ENCODE measurements at places on chromosomes 1 and 21. TPM values are rescaled to one million over a fixed set of nuclear protein-coding genes. Genes with fewer than 3 reads are reported as not detected.

DNA sequence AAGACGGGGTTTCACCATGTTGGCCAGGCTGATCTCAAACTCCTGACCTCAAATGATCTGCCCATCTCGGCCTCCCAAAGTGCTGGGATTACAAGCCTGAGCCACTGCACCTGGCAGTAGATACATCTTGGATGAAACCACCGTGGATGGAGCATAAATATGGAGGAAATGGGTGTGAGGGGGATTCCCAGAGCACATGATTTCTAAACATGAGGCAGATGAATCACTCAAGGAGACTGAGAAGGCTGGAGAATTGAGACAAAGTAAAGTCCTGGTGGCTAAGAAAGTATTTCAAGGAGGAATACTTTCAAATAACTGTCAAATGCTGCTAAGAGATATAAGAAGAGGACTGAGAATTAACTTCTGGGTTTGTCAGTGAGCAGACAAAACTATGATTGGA is 5.4 kb upstream of the PGBD5 start:
- H3K27ac ChIP-seq: no peak overlapping the region
- H3K4me3 ChIP-seq: no peak overlapping the region
- DNase-seq: no peak
- H3K27me3 ChIP-seq: no peaks in the 10 kb centered on the region

GRCh38 chr21:26962621-26963181 is 4.2 kb downstream of the ADAMTS5 start:
- H3K4me3 ChIP-seq: no peak overlapping the region
- peaks cover 10% of the 10 kb centered on the region for H3K27me3 ChIP-seq
- DNase-seq: no peak
- peaks cover 21% of the 10 kb centered on the region for H3K4me1 ChIP-seq

The DIO1 gene
- total RNA-seq: not detected

GRCh38 chr1:190479516-190479915 is 1.9 kb upstream of the BRINP3 start:
- no peak overlapping the region for H3K27ac ChIP-seq
- no peak overlapping the region for H3K4me3 ChIP-seq
- no peaks in the 10 kb centered on the region for H3K4me1 ChIP-seq
- no peaks in the 10 kb centered on the region for H3K27me3 ChIP-seq
- H3K36me3 ChIP-seq: no peaks in the 10 kb centered on the region

The TMIGD3 gene
- 2.0 TPM for total RNA-seq

DNA sequence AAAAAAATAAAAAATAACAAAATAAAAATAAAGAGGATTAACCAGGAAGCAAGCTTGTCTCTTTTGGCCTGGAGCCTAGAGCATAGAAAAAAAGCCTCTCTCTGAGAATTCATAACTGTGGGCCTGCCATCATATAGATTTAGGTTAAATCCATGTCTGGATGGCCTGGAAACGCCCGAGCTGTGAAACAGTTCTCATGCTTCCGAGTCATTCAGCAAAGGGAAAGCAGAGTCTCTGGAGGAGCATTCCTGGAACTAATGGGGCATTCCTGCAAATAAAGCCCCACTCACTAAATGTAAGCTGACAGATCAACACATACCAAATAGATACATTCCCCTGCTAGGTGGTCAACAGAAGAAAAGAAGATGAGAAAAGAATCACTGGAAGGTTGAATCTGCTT is 75.8 kb upstream of the GNG4 start:
- no peaks in the 10 kb centered on the region for H3K4me1 ChIP-seq
- H3K4me3 ChIP-seq: no peak overlapping the region
- H3K27me3 ChIP-seq: no peaks in the 10 kb centered on the region
- no peak overlapping the region for H3K27ac ChIP-seq
- no peak for DNase-seq
- H3K36me3 ChIP-seq: peaks cover 92% of the 10 kb centered on the region

- no peak overlapping the region for H3K4me3 ChIP-seq
- no peaks in the 10 kb centered on the region for H3K27me3 ChIP-seq
- H3K36me3 ChIP-seq: peaks cover 51% of the 10 kb centered on the region
- no peak overlapping the region for H3K27ac ChIP-seq
- no peak for DNase-seq
These were observed 7.5 kb downstream of the ZNF692 start for GRCh38 chr1:248851390-248851789.

DNA sequence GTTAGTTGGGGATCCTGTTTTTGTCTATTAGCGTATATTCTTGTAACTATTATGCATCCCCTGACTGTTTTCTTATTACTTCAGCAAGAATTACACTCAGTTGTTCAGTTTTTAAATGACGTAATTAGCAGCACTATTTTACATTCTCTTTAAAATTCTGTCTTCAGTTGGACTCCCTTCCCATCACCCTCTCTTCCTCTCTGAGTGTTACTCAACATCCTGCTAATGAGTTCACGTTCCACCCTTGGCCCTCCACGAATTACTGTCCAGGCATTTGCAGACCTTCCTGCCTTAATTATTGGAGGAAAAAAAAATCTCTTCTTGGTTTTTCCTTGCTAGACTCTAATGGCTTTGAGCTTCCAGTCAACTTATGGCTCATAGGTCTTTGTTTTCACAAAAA is 23.6 kb upstream of the FAM78B start:
- H3K36me3 ChIP-seq: no peaks in the 10 kb centered on the region
- H3K27me3 ChIP-seq: no peaks in the 10 kb centered on the region
- H3K27ac ChIP-seq: no peak overlapping the region
- DNase-seq: no peak
- no peak overlapping the region for H3K4me3 ChIP-seq
- no peaks in the 10 kb centered on the region for H3K4me1 ChIP-seq

GRCh38 chr1:95033843-95034242 is 38.9 kb downstream of the ALG14 start:
- H3K4me1 ChIP-seq: no peaks in the 10 kb centered on the region
- H3K27me3 ChIP-seq: no peaks in the 10 kb centered on the region
- H3K36me3 ChIP-seq: no peaks in the 10 kb centered on the region
- no peak for DNase-seq

DNA sequence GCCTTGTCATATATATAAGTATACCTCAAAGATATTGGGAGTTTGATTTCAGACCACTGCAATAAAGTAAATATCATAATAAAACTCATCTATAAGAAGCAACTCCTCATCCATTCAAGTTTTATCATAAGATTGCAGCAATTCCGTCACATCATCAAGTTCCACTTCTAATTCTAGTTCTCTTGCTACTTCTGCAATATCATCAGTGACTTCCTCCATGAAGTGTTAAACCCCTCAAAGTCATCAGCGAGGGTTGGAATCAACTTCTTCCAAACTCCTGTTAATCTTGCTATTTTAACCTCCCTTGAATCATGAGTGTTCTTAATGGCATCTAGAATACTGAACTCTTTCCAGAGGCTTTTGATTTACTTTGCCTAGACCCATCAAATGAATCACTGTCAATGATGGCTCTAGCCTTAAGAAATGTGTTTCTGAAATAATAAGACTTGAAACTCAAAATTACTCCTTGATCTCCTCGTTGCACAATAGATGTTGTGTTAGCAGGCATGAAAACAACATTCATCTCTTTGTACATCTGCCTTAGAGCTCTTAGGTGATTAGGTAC is 88.3 kb downstream of the RPE65 start:
- DNase-seq: no peak
- no peaks in the 10 kb centered on the region for H3K36me3 ChIP-seq
- no peaks in the 10 kb centered on the region for H3K27me3 ChIP-seq
- no peak overlapping the region for H3K27ac ChIP-seq
- peaks cover 13% of the 10 kb centered on the region for H3K4me1 ChIP-seq
- H3K4me3 ChIP-seq: no peak overlapping the region

The KRTAP21-2 gene
- total RNA-seq: not detected

DNA sequence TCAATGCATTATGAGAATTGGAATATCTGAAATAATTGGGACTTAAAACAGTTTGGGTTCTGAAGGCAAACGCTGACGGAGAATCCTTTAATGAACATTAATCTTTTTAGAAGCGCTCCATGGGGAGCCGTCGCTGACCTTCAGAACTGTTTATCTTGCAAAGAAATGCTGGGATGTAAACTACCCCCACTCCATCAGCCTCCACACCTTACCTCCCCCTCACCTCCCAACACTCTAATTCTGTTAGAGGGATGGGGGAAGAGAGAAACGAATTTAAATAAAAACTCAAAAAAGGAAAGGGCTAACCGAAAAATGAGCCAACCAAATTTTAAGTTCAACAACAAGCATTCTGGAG is 44.1 kb upstream of the DNAJC6 start:
- H3K4me1 ChIP-seq: peaks cover 20% of the 10 kb centered on the region
- no peak for DNase-seq
- no peaks in the 10 kb centered on the region for H3K36me3 ChIP-seq
- no peak overlapping the region for H3K27ac ChIP-seq

GRCh38 chr1:150221552-150221951 is 14.4 kb downstream of the ANP32E start:
- H3K4me1 ChIP-seq: no peaks in the 10 kb centered on the region
- H3K27me3 ChIP-seq: no peaks in the 10 kb centered on the region
- H3K36me3 ChIP-seq: peaks cover 24% of the 10 kb centered on the region
- no peak overlapping the region for H3K27ac ChIP-seq

The HES5 gene
- 1.1 TPM for total RNA-seq

The EPHA8 gene
- total RNA-seq: not detected

DNA sequence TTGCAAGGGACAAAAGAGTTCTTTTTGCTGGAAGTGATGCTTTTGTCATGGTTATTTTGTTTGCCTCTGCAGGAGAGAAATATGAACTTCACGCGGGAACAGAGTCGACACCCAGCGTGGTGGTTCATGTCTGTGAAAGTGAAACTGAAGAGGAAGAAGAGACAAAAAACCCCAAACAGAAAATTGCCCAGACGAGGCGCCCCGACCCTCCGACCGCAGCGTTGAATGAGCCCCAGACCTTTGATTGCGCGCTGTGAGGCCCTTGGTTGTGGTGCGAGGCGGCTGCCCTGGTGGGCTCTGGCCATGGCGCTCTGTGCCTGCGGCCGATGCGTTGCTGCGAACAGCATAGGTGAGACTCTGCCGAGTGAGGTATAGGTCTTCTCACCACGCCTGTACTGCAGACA is 20.9 kb upstream of the NCMAP start:
- no peaks in the 10 kb centered on the region for H3K27me3 ChIP-seq
- H3K36me3 ChIP-seq: peaks cover 5% of the 10 kb centered on the region
- H3K4me3 ChIP-seq: peak overlapping the region; percentile 11
- peak; percentile 81 for DNase-seq
- H3K27ac ChIP-seq: peak overlapping the region; percentile 62
- no peaks in the 10 kb centered on the region for H3K4me1 ChIP-seq

DNA sequence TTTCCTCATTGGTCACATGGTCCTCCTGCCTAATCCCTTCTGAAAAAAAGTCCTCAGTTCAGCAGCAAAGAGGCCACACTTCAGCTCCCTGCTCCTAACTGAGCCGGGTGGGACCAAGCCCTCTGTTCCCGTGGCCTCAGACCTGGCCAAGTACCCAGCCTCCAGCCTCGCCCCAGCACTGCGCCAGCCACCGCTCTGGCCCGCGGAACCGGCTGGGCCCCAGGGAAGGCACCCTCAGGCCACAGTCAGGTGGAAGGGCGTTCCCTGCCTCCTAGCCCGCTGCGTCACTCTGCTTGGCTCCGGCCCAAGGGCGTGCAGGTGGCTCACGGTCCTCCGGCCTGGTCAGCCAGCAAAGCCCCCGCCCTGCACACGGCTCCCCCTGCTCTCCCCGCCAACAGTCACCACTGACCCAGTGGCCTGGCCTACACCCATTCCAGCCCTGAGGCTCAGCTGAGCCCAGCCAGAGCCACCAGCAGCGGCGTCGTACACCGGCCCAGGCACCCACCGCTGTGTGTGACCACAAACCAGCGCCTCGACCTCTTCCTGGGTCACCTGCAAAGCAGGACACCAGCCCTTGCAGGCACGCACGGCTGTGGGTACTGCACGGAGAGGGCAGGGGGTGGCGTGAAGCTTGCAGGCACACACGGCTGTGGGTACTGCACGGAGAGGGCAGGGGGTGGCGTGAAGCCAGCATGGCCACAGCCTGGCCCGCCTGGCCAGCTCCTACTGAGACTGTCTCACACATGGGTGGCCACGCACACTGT is 19.4 kb downstream of the NADK start:
- H3K27me3 ChIP-seq: no peaks in the 10 kb centered on the region
- H3K36me3 ChIP-seq: peaks cover 97% of the 10 kb centered on the region
- H3K27ac ChIP-seq: peak overlapping the region; percentile 67
- peak; percentile 95 for DNase-seq

The A3GALT2 gene
- total RNA-seq: not detected

The PRKAA2 gene
- 8.2 TPM for total RNA-seq

DNA sequence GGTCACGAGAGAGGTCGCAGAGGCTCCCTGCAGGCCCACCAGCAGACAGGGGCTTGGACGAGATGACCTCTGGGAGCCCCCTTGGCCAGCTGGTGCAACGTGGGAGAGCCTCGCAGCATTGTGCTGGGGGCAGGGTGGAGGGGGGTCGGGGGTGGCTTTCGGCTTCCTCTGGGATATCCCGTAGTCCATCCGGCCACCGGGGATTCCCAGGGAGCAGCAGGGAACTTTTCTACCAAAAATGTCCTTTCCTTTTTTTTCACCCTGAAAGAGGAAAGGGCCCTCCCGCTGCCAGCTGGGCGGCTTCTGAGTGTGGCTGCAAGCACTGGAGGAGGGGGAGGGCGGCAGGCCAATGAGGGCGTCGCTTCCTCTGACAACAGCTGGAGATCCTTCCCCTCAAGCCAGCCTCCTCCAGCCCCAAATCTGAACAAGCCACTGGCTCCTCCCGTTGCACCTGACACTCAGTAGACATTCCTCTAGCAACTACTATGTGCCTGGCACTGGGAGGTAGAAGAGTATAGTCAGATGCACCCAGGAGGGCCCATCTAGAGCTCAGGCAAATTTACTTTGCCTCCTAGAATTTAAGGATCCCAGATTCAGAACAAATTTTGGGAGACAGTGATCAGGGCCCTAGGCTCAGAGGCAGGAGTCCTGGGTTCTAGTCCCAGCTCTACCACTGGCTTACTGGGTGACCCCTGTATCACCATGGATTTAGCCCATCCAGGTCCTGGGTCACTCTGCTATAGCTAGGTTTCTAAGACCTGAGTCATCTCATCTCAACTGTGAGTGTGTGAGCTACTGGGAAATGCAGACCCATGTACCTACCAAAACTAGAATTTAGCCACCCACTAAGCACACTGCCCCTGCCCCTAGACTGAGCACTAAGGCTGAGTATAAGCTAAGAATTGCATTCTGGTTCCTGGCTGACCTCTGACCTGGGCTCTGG is 2.7 kb downstream of the MOB3C start:
- peak overlapping the region; percentile 93 for H3K27ac ChIP-seq
- peaks cover 63% of the 10 kb centered on the region for H3K4me1 ChIP-seq
- H3K4me3 ChIP-seq: peak overlapping the region; percentile 85
- DNase-seq: peak; percentile 95
- no peaks in the 10 kb centered on the region for H3K27me3 ChIP-seq

The ACP6 gene
- 28.1 TPM for total RNA-seq

- H3K27ac ChIP-seq: peak overlapping the region; percentile 29
- H3K27me3 ChIP-seq: no peaks in the 10 kb centered on the region
- peaks cover 42% of the 10 kb centered on the region for H3K4me1 ChIP-seq
- DNase-seq: no peak
- no peak overlapping the region for H3K4me3 ChIP-seq
These were observed 32.1 kb downstream of the EYA3 start for GRCh38 chr1:28056129-28056925.

The FAAH gene
- total RNA-seq: 34.1 TPM

The CASQ1 gene
- 0.17 TPM for total RNA-seq
